ENCODE measurements at places on chromosomes 7 and 10.

- no peak for DNase-seq
Observed at GRCh38 chr10:55280696-55281095, 479.7 kb upstream of the PCDH15 start.

- peak; percentile 7 for DNase-seq
Observed at GRCh38 chr7:40839881-40840280, 705.1 kb downstream of the SUGCT start.

- DNase-seq: no peak
Observed at GRCh38 chr10:127012071-127012768, 107.0 kb downstream of the DOCK1 start.

- DNase-seq: peak; percentile 48
Observed at GRCh38 chr7:8442814-8443304, 9.4 kb downstream of the NXPH1 start.

DNA sequence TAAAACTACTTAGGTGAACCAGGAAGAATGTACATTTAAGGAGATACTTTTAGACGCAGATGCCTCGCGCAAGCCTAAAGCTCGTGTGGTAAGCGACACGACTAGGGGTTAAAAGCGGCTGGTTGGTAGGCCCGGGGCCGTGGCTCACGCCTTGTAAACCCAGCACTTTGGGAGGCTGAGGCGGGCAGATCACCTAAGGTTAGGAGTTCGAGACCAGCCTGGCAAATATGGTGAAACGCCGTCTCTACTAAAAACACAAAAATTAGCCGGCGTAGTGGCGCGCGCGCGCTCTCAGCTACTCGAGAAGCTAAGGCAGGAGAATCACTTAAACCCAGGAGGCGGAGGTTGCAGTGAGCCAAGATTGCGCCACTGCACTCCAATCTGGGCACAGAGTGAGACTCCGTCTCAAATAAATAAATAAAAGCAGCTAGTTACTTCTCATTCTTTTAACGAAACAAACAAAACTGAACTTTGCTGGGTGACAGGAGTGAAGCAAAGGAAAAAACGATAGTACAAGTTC is 879 bp downstream of the NUDT5 start:
- peak; percentile 28 for DNase-seq

DNA sequence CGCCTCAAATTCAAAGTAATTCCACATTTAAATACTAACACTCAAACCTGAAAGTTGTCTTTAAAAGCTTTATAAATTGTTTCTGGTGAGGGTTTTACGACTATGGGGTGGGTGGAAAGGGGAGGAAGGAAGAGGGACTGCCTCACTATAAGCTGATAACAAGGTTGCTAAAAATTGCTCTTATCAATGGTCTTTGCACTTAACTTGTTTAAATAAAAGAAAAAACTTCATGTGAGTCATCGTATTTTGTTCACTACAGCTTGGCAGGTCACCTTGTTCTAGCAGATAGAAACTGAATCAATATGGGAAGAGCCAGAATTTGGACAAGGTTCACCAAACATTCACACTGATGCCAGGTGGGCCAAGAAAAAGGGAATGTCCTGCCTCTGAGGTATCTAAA is 129.2 kb downstream of the TES start:
- peak; percentile 91 for DNase-seq

- no peak for DNase-seq
Observed at GRCh38 chr10:52217531-52217930, 96.5 kb upstream of the DKK1 start.

All from dermis microvascular lymphatic vessel endothelial cell (primary cell).